Iris pigment epithelial cell (primary cell): ENCODE measurements at places on chromosomes 16 and 17.

DNA sequence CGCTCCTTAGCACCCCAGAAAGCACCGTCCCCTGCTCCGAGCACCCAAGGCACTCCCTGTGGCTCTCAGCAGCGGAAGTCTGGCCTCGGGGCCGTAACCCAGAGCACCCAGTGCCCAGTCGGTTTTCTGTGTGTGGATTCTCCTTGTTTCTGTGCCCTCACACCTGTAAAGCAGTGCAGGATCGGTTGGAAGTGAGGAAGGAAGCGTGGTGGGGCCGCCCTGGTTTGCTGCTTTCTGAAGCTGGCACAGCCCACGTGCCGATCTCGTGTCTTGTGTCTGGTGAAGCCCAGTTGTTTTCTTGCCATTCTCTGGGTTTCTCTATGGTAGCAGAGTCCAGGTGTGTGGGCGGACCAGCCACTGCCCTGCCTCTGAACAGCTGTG is 3.7 kb downstream of the ACSF3 start:
- no peak for DNase-seq

GRCh38 chr16:12057266-12057665 is 80.7 kb downstream of the SNX29 start:
- peak; percentile 88 for DNase-seq

- DNase-seq: no peak
Observed at GRCh38 chr17:29102046-29102445, 59.1 kb downstream of the PIPOX start.

DNA sequence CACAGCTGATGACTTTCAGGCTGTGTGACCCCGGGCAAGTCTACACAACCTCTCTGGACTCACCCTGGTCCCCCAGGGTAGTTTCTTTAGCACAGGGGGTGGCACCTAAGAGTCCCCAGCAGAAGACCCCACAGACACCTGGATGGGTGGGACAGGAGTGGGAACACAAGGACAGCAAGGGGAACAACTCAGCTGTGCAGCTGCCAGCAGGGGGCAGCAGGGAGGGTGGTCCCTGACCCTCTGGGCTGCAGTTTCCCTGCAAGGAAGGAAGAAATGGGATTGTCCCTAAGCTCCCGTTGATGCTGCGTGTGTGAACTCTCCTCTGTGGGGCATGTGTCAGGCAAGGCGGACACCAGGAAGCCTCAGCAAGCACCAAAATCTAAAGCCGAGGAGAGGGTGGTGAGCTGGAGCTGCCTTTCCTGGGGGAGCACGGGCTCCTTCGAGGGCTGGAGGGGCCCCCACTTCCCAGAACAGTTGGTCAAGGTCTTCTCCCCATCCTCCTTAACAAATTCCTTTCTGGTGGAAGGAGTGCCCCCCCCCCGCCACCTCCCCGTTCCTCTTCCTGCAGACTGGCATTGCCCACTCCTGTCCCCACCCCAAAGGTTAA is 24.1 kb upstream of the CDH5 start:
- DNase-seq: no peak
